ENCODE measurements at places on chromosomes 5 and 9.

GRCh38 chr5:143105216-143105905, 298.1 kb downstream of the NR3C1 start:
- no peak for DNase-seq

DNA sequence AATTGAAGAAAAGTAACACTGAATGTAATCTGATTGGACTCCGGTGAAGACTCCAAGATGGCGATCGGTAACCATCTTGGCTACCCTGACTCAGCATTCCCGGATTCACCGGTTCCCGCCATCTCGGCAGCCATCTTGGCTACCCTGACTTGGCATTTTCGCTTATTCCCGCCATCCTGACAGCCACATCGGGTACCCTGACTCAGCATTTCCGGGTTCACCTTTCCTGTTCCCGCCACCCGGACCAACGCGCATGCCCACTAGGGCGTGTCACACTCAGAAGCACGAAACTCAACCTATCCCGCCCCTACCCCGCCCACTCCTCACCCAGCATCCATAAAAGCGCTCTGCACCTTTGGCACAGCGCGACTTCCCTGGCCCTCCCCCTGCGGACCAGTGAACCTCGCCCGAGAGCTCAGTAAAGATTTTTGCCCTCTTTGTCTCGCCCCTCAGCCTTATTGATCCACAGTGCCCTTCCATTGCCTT, 17.2 kb downstream of the SPTLC1 start:
- no peak for DNase-seq

GRCh38 chr5:38645508-38645907, 89.1 kb upstream of the LIFR start:
- no peak for DNase-seq

- peak; percentile 51 for DNase-seq
Observed at GRCh38 chr9:104927912-104928740, at the start of gene ABCA1. TSS of gene ABCA1 (minus strand) at chr9:104928155. CDS start at chr9:104903679, 24,476 bp downstream.

DNA sequence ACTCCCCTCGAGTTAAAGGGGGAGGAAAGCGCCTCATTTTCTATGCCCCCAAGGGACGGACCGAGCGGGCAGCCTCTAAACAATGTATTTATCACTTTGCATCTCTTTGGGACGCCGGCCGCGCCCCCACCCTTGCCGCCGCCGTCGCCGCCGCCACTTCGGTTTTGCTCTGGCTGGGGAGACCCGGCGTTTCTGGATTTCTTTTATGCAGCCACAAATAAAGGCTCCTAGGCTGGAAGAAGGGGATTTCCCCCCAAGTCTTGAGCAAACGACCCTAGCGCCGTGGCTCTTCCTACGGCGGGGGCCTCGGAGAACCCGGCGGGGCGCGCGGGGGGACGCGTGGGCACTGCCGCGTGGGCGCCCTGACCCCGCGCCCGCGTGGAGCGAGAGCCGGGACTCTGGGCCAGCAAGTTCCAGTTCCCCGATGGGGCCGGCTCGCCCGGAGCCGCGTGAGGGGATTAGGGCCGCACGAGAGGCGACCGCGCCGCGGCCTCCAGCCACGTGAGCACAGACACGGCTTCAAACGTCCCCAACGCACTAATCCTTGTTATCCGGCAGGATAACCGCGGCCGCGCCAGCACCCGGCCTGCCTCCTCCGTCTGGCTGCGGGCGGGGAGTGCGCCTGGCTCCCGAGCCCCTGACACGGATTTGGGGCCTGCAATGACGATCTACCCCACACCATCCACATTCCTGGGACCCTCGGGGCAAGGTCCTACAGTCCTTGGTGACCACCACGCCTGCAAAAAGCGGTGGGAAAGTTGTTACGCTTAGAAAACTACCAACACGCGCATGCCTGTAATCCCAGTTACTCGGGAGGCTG, 7.9 kb upstream of the NEUROG1 start:
- no peak for DNase-seq

- no peak for DNase-seq
Observed at GRCh38 chr5:112669328-112669963, 68.2 kb upstream of the APC start.

GRCh38 chr5:58458743-58459145, 1.1 kb downstream of the PLK2 start:
- DNase-seq, result no peak

DNA sequence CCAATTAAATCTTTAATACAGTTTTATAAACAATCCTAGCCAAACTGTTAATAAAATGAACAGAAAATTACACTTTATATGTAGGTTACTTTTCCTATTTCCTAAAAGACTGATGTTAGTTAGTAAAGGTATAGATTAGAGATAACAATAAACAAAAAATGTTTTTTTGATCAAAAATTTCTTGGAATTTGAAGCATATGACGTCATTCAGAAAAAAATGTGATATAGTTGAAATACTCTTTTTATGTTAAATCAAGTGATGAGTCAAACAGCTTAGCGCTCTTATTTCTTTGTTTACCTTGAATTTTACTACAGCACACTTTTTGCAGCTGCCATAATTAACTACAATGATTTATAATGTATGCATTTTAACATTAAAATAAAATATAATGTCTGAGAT, 195.8 kb downstream of the SLC12A2 start:
- DNase-seq, result no peak

- no peak for DNase-seq
Observed at GRCh38 chr9:83511051-83511450, 27.1 kb downstream of the FRMD3 start.

- DNase-seq, result no peak
Observed at GRCh38 chr9:127629468-127630081, 17.5 kb downstream of the STXBP1 start.

DNA sequence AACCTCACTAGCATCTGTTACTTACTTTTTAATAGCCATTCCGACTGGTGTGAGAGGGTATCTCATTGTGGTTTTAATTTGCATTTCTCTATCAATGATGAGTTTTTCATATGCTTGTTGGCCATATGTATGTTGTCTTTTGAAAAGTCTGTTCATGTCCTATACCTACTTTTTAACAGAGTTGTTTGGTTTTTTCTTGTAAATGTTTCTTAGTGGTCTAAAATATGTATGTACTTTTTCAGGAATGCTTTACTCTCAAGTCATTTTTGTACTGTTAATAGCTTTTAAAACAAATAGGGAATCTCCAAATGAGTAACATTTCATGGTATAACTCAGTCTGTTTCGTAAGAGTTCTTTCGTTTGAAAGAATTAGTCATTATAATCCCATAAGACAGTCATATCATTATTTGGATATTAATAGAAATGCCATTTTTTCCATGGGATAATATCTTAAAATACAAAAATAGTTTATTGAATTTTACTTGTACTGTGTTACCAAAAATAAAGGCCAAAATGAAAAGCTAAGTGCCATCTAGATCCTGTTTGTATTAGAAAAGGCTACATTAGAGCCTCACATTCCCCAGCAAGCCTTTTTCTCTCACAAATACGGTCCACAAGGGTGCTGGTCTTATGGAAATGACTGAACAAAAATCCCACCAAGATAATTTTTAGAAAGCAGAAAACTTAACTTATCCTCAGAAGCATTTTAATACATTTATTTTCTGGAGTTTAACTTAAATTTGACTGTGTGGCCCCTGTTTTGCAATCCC, 247.7 kb downstream of the PJA2 start:
- no peak for DNase-seq

- no peak for DNase-seq
Observed at GRCh38 chr5:162334944-162335343, 267.4 kb downstream of the GABRG2 start.

Data from stimulated activated CD4-positive, alpha-beta T cell treated with anti-CD3 and anti-CD28 coated beads, TNF-alpha, amount 100 ng/mL, for 4 hours (primary cell).